ENCODE measurements at places on chromosomes 2 and 18.

DNA sequence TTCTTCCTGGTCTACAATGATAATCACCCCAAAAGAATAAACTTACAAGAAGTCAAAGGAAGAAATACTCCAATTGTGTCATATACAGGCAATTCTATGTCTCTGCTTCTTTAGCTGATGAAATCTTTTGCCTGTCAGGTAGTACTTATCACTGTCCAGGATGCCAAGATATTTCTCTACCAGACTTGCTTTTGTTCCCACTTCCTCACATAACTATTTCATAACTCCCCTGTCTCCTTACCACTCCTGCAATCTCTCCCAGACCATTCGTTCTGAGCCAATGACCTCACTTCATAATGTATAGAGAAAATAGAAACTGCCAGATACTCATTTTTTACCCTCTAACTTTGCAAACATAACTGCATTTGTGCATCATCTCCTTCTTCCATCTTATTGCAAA is 39.1 kb downstream of the HNMT start:
- no peak for DNase-seq

DNA sequence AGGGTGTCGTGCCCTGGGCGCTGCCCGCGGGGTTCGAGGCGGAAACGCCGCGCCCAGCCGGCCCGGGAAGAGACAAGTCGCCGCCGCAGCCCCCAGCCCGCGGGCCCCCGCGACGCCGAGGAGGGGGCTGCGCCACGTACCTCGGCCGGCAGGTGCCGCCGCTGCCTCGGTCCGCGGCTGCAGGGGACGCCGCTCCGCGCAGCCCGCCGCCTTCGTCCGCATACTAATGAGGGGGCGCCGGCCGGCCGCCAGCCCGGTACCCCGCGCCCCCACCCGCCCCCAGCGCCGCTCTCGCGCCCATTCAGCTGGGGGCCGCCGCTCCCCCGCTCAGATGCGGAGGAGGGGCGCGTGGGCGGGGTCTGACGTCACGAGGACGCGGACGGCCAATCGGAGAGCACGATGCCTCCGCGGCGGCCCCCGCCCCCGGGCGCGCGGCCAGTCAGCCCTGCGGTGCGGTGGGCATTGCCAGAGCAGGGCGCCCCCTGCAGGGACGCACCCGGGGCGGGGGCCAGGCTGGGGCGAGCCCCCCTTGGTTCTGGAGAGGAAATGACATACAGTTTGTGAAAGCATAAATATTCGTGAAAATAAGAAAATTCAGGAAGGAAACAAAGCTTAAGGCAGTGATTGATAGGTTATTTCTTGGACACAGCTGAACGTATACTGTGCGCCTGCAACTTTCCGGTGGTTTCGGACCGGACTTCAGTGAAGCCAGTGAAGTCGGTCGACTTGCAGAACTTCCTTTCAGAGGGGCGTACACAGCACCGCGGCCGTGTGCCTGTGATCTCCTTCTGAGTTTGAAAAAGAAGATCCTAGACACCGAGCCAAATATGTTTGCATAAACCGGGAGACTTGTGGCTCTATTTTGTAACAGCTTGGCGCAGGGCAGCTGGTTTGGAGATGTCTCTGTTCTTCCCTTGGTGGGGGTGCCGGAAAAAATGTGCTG is at the start of gene ST3GAL5:
TSS of gene ST3GAL5 (minus strand) at position 307 of the 943 bp plus-strand sequence. CDS start at position 222, 85 bp downstream.
- DNase-seq: peak; percentile 83

DNA sequence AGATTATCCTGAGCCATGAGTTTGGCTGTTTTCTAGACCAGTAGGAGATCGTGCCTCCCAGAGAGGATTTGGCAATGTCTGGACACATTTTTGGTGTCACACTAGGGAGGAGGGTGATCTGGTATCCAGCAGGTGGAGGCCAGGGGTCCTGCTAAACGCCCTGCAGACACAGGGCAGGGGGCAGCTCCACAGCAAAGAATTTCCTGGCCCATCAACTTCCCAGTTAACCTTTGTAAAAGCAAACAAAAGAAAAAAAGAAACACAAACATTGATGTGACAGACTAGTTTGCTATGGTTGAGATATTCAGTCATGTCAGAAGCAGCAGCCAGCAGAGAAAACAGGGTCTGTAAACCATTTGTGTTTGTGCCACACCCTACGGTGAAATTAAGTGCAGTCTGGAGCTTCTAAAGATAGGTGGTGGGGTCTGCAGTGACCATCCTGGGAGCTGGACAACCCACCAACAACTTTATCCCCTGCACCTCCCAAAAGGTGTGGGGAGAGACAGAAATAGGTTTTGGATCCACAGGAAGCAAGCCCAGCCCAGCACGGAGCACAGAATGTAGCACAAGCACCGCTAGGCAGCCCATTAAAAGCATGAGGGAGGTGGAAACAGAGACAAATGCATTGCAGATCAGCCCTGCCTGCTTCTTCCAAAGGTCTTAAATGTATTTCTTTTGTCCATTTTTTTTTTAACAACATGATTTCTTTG is 232.5 kb downstream of the MYT1L start:
- no peak for DNase-seq

DNA sequence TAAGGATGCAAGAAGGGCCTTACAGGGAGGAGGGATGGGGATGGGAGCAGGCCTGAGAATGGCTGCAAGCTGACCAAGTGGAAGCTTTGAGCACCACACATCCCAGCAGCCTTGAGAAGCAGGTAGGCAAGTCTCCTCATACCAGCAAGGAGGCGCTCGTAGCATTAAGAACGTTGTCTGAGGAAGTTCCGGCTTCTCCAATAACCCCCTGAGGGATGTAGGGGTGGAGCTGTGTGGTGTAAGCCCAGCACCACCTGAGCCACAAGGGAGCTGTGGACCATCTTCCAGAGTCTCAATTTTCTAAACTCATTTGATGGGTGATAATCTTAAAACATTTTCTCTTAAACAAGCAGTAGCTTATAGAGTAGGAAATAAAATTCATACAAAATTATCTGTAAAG is 50.6 kb downstream of the ST3GAL5 start:
- peak; percentile 13 for DNase-seq

GRCh38 chr2:65075605-65076344 is 19.6 kb downstream of the CEP68 start:
- DNase-seq: no peak
